ENCODE measurements at places on chromosomes 2 and 18.

DNA sequence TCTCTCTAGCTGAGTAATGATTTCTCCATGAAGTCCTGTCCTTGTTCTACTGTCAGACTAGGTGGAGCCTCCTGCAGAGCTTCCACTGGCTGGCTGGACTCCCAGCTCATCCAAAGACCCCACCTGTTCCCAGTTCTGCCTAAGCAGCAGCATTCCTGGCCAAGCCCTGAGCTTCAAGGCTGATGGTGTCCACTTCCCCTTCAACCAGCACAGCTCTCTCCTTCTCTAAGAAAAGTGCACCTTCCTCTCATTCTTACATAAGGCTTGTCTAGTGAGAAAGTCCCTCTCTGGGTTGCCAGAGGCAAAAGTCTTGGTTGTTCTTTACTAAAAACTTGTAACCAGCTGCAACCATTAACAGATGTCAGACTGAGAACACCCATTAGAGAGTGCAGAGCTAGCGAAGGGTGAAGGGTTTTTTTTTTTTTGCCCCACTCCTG, 58.9 kb downstream of the CXCR4 start:
- DNase-seq, result no peak

DNA sequence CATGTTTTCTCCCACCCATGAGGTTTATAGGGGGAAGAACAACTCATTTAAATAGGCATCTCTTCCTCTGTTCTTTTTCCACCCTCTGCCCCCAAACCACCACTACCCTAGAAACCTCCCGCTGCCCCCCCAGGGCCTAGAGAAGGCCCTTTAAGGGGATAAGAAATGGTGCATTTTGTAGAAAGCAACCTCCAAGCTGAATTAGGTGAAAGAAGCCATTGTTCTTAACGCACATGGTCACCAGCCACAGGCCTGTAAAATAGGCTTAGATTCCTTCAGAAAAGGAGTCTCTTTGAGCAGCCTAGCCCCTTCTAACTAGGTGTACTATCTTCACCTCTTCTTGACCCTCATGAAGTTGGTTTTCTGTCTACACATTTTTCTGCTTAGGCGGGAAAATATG, 118.6 kb upstream of the SP5 start:
- DNase-seq, result no peak

- DNase-seq, result no peak
Measured at GRCh38 chr2:105785095-105785847, 40.6 kb downstream of the NCK2 start.

DNA sequence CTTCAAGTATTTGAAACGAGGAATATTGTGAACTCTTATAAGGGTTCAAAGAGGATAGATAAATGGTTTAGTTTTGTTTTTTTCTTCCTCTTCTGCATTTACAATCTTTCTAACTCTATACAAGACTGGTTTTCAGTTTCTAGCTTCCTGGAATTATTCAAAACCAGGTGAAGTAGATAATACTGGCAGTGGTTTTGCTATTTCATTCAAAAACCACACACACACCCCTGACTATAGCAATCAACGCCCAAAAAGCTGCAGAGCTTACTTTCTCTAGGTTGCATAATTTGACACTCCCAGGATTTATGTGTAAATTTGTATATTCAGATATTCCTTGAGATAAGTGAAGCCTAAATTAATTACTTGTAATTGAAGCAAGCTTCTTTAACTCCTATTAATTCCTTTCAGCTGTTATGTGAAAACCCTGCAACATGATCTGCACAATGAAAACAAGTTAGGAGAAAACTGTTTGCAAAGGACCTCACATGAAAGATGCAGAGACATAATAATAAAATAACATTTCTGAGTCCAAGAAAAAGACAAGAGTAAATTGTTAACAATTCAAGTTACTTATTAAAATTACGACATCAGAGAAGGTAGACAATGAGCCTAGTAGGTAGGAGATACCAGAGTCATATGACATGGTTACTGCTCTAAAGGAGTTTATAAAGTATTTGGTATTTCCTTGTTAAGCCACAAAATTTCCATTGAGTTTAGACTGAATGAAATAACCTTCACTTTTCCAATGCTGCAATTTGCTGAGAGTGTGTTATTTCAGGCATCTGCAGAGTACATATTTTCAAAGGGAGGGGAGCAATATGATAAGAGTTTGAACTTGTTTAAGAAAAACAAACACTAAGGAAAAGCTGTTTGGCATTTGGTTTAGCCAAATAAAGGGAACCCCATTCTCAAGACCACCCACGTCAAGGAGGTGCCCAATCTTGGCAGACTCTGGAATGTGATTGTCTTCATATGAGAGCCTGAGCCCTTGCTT, 1.6 kb upstream of the NFE2L2 start:
- DNase-seq, result no peak
